ENCODE measurements at places on chromosomes 2 and 18.

GRCh38 chr18:28837100-28837499 is 660.2 kb upstream of the CDH2 start:
- DNase-seq: no peak

GRCh38 chr2:69007603-69008002 is 5.4 kb upstream of the ANTXR1 start:
- no peak for DNase-seq

DNA sequence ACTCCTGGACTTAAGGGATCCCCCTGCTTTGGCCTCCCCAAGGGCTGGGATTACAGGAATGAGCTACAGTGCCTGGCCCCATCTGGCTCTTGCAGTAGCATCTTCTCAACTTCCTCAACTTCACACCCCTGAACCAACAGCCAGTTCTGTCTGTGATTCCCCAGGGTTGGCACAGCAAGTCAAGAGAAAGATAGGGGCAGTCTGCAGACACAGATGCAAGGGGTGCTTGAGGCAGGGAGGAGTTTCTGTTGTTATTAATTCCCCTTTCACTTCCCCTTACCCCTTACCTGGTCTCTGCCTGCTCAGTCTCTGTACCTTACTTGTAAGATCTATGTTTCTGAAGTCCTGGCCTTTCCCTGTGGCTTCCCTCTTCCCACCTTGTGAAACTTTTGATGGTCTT is 54.1 kb upstream of the MEX3C start:
- DNase-seq: no peak

DNA sequence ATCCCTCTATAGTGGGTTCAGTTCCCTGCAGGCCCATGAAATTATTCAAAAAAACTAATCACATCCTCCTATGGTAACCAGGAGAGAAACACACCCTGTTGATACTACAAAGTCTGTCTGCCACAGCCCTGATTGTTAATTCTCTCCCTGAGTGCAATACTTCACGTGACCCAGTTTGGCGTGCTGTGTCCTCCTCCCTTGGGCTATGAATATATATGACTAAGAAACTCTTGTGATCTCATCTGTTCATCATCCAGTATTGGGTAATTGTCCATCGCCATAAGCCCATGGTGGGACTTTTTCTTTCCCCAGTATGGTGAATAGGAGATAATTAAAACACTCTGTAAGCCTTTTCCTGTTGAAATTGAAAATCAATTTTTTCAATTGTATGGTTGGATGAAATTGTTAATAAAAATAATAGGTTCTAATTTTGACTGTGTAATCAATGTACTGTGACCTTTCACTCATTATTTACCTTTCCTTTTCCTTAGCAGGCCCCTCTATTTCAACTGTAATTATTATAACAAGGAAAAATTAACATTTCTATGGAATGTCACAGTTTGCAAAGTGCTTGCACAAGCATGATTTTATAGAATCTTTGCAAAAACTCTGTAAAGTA is 1822.6 kb downstream of the SUCLG1 start:
- DNase-seq: no peak

DNA sequence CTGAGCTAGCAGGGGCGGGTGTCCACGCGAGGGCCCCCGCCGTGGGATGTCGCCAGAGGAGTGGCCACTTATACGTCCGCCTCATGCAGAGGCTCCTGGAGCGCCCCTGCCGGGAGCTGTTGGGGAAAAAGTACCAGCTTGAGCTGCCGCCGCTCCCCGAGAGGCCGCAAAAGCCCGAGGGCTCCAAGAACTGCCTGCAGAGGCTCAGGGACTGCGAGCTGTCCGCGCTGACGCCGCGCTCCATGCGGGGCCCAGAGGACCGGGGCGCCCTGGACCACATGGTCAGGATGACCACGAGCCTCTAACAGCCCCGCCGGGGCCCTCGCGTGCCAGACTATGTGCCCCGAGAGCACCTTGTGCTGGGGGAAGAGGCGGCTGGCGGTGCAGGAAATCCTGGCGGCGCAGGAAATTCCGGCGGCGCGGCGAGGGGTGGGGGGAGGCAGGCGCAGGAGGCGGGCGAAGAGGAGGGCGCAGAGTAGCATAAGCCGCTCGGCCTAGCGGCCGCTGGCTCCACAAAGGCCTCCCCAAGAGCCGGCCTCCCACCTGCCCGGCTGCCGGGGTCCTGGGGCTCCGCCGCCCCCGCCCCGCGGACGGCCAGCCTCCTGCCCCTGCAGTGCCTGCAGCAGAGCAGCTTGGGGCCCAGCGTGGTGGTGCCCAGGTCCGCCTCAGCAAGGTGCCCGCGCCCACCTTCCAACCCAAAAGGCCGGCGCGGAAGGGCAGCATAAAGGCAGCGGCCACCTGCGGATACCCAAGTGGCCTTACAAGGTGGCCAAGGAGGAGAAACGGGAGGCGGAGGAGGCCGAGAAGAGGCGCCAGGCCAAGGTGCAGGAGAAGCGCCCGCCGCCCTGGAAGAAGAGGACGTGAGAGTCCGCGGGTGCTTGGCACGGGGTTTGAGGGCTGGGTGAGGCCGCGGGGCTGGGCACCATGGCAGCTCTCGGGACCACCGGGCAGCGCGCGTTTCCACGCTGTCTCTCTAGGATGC is 42.1 kb upstream of the TRIM43B start:
- DNase-seq: peak; percentile 28

- DNase-seq: no peak
Measured at GRCh38 chr2:211901226-211901846, 637.3 kb downstream of the ERBB4 start.

DNA sequence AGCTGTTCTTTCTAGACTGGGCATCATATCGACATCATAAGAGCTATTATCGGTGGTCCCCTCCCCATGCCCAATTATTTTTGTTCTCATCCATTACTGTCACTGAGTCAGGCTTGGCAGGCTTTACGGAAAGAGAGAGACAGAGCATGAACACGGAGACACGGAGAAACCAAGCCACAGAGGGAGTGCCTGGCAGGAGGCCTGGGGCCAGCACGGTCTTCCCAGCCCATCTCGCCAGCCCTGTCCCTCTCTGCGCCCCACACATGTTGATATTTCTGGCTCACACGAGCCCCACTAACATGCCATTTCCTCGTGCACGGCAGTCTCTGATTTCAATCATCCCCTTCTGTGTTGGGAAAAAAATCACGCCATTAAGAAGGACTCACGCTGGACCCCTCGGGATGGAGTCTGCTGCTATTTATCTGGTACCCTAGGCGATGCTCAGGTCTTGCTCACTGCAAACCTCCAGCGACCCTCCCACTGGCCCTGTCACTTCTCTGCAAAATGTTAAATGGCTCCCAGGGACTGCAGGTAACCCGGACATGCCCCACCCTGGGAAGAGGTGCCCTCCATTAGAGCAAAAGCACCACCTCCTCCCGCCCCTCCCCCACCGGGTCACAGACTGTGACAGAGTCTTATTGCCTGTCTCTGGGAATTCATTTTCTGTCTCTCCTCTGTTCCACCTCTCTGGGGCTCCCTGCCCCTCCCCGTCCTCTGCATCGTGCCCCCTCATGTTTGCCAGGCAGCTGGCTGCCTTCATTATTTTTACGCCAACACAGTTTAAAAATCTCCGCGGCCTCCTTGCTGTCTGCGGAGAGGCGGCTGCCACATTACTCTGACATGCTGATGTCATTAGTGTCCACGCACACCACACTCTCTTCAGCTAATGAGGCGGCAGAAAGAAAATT is 40.1 kb upstream of the GBX2 start:
- no peak for DNase-seq

DNA sequence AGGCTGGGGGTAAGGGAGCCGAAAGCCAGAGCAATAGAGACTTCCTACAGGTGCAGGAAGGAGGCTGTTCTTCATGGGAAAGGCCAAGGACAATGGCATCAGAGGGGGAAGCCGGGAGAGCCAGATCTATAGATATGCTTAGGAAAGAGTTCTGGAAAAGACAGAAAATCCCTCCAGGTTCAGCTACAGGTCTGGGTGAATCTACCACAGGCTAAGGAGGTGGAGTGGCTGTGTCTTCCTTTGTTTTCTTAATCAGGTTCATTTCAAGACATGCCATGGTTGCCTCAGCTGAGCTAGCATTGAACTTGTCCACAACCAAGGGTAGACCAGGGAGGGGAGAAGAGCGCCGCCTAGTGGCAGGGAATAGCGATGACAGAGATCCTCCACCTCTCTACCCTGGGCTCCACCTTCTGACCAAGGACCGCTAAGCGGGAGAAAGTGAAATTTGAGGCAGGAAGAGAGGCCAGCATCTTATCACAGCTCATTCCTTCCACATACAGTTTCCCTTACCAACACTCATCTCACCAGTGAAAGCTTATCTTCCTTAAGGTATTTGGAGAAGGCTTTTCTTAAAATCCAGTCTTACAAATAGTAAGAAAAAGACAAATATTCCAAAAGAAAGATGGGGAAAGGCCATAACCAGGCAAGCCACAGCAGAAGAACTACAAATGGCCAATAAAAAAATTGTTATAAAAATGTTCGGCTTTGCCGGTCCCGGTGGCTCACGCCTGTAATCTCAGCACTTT is 74.2 kb downstream of the VIT start:
- no peak for DNase-seq

DNA sequence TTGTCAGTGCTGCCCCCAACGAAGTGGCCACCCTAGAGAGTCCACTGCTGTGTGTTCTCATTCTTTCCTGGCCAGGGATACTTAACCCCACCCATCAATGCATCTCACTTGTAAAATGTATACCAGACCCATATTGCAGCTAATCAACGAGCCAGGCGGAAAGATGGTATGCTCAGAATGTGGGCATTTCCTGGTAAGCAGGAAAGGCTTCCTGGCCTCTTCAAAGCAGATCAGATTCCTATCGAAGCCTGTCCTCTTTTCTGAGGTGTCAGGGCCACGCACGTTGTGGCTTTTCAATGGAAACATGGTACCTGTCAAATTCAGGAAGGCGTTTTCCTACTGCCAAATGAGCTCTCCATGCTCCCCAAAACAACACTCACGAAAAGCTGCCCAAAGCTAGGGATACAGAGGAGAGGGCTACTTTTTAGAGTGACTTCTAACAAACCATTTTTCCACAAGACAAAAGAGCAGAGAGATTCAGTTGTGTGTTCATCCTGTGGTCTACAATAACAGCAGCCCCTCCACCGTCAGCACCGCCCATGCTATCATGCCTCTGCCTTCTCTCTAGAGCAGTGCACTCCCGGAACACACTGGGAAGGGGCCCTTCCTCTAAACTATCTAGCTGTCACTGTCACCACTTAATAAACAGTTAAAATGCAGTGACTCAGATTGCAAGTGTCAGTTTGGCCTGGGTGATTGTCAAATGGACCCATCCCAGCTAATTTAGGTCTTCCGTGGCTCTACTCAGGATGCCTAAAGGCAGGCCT is 535.1 kb downstream of the RNF144A start:
- DNase-seq: no peak

- no peak for DNase-seq
Measured at GRCh38 chr2:217795706-217796465, 206.9 kb downstream of the TNS1 start.

GRCh38 chr2:234247453-234248180 is 197.1 kb downstream of the SPP2 start:
- no peak for DNase-seq

DNA sequence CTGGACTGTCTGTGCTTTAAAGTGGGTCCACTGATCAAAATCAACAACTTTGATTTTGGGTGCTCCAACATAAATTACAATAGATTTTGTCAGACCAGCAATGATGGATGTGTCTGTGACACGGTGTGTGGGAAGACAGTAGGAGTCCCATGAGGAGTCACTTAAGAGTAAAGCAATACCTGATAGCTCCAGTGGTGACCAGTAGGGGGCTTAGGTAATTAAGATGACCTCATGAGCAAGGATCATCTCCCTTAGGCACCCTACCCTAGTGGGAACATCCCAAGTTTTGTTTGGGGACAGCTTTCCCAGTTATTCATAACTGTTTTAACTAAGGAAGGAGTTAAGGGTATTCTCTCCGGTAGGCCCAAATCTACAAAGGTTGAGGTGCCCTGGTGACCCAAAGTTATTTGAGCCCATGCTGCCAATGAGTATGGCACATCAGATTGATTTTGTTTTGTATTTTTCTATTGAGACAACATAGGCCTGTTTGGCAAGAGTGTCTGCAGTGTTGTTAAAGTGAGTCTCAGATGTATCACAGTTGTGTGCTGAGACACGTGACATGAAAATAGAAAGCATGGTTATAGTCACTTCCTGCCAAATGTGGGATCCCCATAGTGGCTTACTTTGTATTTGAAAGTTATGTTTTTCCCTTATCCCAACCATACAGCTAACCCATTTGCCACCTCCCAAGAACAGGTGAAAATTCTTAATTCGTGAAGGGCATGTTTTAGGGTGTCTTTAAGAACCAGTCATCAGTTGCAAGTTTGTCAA is 1337.6 kb upstream of the SLC39A10 start:
- DNase-seq: no peak

DNA sequence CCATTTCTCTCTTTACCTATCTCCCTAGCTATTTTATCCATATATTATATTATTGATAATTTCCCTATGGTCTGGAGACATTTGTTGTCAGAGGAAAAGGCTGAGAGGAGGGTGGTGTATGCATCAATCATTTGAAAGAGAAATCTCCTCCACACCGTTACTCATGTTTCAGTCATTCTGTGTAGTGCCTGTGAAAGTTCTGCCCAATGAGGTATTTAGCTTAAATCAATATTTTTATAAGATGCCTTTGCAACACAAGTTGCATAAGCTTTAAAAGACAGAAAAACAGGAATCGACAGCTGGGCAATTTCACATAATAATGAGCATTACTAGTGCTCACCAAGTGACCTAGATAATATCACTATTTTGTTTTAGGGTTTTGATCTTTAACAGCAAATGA is 363.7 kb upstream of the FSIP2 start:
- no peak for DNase-seq

DNA sequence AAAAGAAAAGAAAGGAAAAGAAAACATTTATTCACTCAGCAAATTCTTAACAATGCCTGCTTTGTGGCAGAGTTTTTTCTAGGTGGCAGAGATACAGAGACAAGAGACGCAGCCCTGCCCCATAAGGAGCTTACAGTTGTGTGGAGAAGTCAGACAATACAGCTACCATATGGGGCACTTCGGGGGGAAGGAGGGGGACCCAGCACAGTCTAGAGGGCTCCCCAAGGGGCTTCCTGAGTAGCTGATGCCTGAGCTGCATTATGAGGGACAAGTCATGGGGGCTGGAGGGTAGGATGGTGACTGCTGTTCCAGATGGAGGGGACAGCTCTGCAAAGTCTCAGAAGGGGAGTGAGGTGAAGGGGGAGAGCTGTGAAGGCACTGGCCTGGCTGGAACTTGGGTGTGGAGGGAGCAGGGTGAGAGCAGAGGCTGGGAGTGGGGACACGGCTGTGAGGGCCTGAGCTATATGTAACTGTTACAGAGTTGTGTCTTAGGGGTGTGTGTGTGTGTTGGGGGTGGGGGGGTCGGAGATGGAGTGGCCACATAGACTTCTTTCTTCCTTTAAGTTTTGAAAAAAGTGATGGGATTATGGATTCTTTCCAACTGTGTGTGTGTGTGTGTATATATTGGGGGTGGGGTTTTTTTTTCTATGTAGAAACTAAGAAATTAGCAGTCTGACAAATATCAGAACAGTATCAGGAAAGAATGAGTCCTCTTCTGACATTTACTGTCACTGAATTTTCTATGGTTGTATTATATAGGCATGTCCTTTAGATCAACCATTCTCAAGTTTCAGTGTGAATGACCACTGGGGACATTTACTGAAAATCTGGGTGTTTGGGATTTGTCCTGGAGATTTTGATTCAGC is 66.0 kb upstream of the HAAO start:
- no peak for DNase-seq

GRCh38 chr2:31270131-31270530 is 36.2 kb downstream of the EHD3 start:
- DNase-seq: no peak
